ENCODE measurements at places on chromosomes 12 and 14.

GRCh38 chr14:33734387-33734786, 216.5 kb downstream of the EGLN3 start:
- no peak for DNase-seq

DNA sequence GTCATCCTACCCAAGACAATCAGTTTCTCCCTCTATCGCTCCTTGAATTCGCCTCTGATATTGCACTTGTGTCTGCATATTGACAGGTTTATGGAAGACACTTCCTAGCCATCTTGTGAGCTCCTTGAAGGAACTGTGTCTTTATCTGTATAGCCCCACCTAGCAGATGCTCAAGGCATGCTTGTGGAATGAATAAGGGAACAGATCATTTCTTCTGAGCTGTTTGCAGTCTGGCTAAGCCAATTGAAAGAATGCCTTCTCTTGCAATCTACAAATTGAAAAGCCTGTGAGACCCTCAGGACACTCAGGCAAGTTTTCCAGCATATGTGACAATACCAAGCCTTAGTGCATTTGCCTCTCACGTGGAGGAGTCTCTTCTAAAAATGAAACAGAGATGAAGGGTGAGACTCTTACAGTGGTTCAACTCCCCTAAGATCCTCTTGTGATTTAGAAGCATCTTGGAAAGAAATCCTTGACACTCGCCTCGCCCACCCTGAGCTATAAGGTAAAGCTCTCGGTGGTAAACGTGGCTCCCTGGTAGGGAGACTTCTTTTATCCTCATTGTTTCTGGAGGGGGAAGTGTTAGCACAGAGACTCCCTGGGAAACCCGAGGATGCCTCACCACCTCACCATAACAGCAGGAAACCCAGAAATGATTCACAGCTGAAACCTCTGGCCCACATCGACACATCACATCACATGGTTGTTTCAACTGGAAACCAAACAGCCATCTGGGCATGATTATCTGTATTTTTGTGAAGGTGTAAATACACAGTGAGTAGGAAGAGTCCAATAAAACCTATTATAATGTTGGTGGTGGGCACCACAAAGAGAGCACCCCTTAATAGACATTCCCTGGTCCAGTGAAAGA, 112.3 kb upstream of the BCL2L14 start:
- no peak for DNase-seq

GRCh38 chr12:93877446-93877845, 200.3 kb downstream of the CRADD start:
- DNase-seq = no peak

DNA sequence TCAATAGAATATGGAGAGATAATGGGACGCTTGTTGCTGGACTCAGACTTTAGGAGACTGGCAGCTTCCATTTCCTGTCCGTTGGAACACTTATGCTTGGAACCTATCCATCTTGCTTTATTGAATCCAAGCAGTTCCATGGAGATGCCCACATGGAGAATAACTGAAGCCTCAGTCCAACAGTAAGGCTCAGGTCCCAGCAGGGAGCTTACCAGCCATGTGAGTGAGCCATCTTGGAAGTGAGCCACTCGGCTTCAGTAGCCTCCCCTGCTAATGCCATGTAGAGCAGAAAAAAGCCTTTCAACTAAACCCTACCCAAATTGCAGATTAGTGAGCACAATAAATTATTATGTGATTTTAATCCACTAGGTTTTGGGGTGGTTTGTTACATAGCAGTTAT, 538.8 kb upstream of the STXBP6 start:
- no peak for DNase-seq

- no peak for DNase-seq
Measured at GRCh38 chr12:64621257-64621942, 11.1 kb downstream of the RASSF3 start.

- no peak for DNase-seq
Measured at GRCh38 chr12:109418848-109419480, 58.1 kb downstream of the KCTD10 start.

- DNase-seq = no peak
Measured at GRCh38 chr12:76562130-76562529, 2.6 kb upstream of the OSBPL8 start.

- DNase-seq = no peak
Measured at GRCh38 chr14:96140952-96141351, 63.7 kb upstream of the BDKRB2 start.

DNA sequence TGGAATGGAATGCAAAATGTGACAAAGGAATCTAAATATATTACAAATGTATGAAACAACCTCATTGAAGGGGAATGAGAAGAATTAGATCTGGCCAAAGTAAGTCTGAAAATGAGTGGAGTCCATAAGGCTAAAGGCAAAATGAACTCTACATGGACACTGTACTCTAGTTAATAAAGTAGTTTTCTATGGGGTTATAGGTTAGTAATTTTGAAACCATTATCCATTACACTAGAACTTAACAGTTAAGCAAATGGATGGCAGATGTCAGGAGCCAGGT, 222.1 kb downstream of the NUAK1 start:
- no peak for DNase-seq

DNA sequence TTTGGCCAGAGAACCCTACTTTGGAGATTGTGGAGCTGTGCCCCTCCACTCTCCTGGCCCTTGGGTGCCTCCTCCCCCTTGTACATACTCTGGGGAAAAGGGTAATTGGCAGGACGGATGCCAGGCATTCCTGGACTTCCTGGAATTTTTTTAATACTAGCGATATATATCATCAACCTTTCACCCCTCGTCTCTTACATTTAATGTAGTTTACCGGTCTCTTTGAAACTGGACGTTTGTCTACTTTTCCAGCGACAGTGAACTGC, 767 bp upstream of the CRY1 start:
- DNase-seq = no peak

GRCh38 chr14:54627540-54628363, 60.8 kb downstream of the SAMD4A start:
- DNase-seq = no peak

DNA sequence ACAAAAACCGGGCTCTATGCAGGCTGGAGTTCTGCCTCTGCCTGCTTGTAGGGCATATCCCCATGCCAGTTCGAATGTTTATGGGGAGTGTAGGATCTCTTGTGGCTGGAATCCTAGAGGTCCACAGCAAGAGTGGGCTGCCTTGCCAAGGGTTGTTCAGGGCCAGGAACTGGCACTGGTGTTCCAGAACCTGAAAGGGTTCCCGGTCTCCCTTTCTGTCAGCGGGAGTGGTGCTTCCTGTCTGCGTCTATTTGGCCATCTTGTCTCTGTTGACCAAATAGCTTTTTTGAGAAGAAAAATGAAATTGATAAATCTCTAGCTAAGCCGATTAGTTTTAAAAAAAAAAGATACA, 17.8 kb downstream of the OLR1 start:
- DNase-seq = no peak

- no peak for DNase-seq
Measured at GRCh38 chr12:31727192-31727591, 1.6 kb downstream of the AMN1 start.

- no peak for DNase-seq
Measured at GRCh38 chr12:130049666-130050065, 112.6 kb upstream of the FZD10 start.

GRCh38 chr12:68332728-68333630, 817 bp upstream of the MDM1 start:
- no peak for DNase-seq

- DNase-seq = no peak
Measured at GRCh38 chr12:123723011-123723410, 10.9 kb downstream of the ATP6V0A2 start.

- no peak for DNase-seq
Measured at GRCh38 chr12:526089-526488, 66.3 kb downstream of the B4GALNT3 start.

GRCh38 chr14:85319101-85319500, 210.8 kb upstream of the FLRT2 start:
- DNase-seq = no peak

- no peak for DNase-seq
Measured at GRCh38 chr14:59214702-59215302, 26.3 kb downstream of the DAAM1 start.

GRCh38 chr12:75854681-75855309, 176.8 kb downstream of the PHLDA1 start:
- no peak for DNase-seq

- no peak for DNase-seq
Measured at GRCh38 chr14:82419933-82420332, 886.3 kb upstream of the SEL1L start.

- DNase-seq = peak; percentile 78
Measured at GRCh38 chr14:103056322-103057027, 874 bp downstream of the CDC42BPB start.

- no peak for DNase-seq
Measured at GRCh38 chr12:10354502-10354901, 35.3 kb downstream of the KLRK1 start.

- no peak for DNase-seq
Measured at GRCh38 chr12:95593266-95593871, 42.1 kb upstream of the USP44 start.

DNA sequence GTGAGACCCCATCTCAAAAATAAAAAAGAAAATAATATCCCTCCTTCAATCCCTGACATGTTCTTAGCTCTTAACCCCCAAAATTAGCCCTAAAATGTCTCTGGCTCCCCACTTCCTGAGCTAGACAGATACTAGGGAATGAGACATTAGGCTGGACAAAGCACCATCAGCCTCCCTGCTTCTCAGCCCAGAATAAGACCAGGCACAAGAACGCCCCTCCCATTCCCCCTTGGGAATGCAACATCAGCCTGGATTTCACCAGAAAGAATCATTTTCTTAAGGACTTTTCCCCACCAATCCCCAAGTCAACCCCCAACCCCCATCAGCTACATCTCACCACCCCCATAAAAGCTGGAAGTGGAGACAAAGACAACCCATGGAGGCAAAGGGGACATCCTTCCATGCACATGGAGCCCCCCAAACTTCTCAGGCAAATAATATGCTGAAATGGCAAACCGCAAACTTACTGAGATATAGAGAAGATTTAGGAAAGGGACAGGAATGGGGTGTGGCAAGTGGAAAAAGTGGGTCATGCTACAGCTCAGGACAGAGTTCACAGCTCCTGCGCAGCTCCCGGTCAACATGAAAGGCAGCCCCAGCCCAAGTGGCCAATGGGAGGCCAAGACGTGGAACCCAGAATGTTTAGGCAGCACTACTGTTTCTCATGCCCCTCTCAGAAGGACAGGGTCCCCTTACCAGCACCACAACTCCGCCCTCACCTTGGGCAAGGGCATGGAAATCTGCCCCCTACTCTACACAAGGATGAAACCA, 2.7 kb downstream of the CHD4 start:
- no peak for DNase-seq

DNA sequence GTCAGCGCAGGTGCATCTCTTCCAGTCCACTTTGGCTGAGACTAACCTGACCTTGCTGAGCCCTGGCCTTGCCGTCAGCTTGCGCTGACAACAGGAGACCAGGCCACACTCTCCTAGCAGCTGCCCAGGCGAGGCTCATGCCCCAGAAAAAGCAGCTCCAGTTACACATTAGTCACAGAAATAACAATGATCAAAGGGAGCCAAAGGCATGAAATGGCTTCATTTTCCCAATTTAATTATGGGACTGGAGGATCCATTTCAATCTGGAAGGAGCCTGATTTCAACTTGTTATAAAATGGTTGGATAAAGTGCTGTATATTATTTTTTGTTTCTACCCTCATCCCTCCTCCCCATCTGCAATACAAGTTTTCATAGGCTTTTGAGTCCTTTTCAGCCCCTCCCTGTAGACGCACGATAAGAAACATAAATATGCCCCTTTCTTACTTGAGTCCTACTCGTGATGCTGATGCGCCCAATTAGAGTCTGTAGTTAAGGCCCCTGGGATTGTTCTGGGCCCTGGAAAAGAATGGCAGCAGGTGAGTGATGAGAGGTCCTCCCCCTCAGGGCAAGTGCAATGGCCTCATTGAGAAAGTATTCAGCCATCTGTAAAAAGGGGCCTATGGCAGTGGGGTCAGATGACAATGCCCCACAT, 376.0 kb downstream of the C12orf75 start:
- no peak for DNase-seq

- no peak for DNase-seq
Measured at GRCh38 chr14:53011053-53011462, 60.2 kb upstream of the FERMT2 start.

DNA sequence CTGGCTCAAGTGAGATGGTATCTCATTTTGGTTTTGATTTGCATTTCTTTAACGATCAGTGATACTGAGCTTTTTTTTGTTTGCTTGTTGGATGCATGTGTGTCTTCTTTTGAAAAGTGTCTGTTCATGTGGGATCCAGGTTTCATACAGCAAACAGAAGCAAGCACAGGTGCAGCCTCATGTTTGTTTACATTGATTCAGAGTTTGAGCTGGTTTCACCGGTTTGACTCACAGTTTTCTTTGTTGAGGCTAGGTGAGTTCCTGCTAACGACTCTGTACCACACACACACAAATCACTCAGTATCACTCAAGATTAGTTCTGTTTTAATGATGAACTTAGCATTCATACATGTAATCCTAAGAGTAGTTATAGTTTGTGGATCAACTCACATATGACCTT, 3.7 kb downstream of the OR10G2 start:
- no peak for DNase-seq

- DNase-seq = no peak
Measured at GRCh38 chr12:2101359-2101758, 48.6 kb downstream of the CACNA1C start.

DNA sequence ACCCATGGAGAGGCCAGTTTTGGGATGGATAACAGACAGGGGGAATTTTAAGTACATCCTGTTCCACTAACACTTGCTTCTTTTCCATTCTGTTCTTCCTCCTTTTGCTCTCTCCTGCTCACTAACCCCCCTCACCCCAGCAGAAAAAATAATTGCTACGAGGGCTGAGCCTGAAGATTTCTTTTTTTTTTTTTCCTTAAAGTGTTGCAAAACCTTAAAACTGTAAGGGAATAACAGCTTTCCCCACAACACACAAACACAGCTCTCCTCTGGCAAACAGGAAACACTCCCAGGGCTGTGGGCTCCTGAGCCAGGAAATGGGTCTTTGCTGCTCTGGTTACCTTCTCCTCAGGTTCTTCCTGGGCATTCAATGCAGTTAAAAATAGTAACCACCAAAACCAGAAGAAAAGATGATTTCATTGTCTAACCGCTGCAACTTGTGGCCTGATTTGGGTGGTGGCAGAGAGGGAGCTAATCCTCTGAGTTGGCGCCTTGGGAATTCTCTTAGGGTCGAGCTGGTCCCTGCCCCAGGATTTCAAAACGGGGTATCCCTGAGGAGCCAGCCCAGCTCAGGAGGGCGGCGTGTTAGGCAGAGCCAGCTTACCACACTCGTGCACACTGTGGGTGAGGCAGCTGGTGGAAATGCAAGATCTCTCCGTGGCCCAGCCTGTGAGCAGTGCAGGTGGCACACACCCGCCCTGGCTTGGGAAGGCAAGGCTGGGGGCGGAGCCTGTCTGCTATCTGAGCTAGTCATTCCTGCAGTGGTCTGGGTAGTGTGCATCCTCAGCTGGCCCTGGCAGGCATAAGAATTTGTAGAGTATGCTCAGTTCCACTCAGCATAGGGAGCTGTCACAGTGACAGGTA, 17.1 kb upstream of the EMP1 start:
- DNase-seq = no peak

DNA sequence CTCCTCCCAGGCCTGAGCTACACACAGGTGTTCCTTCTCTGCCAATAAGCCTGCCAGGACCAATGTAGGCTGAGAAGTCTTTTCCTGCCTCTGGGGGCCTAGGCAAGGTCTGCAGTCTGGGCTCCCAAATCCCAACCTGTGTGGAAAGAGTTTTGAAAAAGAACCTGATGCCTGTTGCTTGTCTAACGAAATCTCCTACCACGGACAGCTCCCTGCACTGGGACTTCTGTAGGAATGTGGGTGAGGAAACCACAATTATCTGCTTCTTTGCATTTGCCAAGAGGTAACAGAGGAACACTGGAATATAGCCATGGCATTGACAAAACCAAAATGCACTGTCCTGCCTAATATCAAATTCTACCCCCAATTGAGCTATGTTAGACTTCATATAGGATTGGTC, 877.0 kb upstream of the TMEM132C start:
- no peak for DNase-seq
